ENCODE measurements at places on chromosomes 5 and 9. TPM values are rescaled to one million over a fixed set of nuclear protein-coding genes. Genes with fewer than 3 reads are reported as not detected.
A peak's percentile ranks its signal among the peaks of the same experiment; 100 is the strongest.

EQTN gene
- not detected for polyA plus RNA-seq

DNA sequence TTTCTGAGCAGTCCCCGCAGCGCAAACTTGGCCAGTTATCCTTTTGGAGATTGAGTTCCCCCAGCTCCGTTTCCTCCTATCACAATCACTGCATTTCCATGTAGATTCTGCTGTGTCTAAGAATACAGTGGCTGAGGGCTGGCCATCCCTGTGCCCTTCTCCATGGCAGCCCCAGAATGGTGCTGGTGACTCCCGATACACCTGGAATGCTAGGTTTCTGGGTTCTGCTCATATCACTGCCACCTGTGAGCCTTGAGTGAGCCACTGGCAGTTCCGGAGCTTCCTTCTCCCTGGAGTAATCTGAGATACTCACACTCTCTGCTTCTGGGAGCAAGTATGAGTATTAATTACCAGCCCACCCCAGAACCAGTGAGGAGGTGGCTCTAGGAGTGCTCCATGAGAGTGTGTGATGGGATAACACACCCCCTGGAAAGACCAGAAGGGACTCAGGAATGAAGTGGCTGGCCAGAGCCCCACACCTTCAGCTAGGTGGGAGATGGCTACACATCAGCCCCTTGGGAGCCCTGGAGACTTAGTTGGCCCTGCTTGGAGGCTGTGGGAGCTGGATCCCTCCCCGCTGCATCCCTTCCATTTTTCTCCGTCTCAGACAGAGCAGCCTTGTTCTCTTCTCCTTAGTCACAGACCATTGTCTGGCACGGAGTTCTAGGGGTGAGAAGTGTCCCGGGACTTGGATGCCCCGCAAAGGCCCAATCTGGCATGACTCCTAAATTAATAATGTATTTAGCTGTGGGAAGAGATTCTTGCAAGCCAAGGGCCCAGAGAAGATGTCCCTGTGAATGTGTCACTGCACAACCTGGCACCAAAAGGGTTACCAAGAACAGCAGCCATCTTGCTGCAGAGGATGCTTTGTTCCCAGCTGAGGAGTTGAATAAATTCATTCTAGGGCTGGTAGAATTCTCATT lies 4.9 kb downstream of the PCDHGC5 start:
- peak; percentile 45 for DNase-seq

GRCh38 chr9:114157516-114158176 lies 2.3 kb downstream of the COL27A1 start:
- DNase-seq: peak; percentile 72

FOXD4L4 gene
- polyA plus RNA-seq: not detected

PDGFRB gene
- polyA plus RNA-seq: 77.4 TPM

DNA sequence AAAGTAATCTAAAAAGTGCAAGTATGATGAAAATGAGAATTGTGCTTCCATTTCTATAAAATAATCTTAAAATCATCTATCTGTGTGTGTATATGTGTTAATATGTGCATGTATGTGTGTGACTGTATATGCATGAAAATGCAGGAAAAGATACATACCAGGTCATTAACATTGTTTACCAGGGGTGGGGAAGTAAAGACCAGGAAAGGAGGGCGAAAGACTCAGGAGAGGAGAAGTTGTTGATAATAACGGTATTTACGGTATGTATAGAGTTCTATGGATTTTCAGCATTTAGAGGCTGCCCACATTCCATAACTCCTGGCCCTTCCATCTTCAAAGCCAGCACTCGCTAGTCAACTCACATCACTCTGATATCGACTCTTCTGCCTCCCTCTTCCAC lies 111.0 kb upstream of the SPDL1 start:
- DNase-seq: no peak

DNA sequence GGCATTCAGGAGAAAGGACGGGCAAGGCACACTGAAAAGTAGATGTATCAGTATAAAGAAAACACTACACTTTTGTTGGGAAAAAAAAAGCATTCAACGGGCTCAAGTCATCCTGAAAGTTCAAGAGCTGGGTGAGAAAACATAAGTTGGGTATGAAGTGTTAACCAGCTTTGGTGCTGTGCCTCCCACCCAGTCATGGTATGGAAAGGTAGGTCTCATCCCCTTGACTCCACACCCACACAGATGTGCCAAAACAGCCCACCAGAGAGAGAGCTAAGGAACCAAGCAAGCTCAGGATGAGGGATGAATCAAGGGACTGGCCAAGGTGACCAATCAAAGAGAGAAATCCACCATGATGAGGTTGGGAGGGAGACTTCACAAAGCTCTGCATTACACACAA lies 54.7 kb downstream of the ESM1 start:
- DNase-seq: no peak

- DNase-seq: no peak
These were observed 192.7 kb downstream of the GNA14 start for GRCh38 chr9:77455312-77455927.

DNA sequence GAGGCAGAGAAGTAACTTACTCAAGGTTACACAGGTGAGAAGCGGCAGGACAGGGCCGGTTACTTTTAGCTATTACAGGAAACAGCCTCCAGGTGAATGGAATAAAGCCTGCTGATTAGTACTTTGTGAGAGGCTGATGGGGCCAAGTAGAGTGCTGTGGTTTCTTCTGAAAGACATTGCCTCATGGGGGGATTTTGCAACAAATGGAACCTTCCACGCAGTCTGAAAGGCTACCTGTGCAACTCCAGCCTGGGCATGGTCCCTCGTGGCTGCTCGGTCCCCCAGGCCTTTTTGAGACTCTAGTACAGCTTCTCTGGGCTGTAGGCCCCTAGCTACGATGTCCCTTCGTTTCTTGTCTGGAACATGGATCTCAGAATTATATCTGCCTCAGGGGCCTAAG lies 2.0 kb downstream of the TMEM268 start:
- no peak for DNase-seq

- no peak for DNase-seq
These were observed 6.1 kb upstream of the VLDLR start for GRCh38 chr9:2615497-2615896.

GRCh38 chr5:54275361-54275760 lies 35.0 kb downstream of the ARL15 start:
- peak; percentile 29 for DNase-seq

GPX3 gene
- polyA plus RNA-seq: 217 TPM

CYLC2 gene
- polyA plus RNA-seq: not detected

GRCh38 chr5:170986598-170986997 lies 124.8 kb downstream of the RANBP17 start:
- peak; percentile 20 for DNase-seq

PCDHB6 gene
- polyA plus RNA-seq: 0.42 TPM

PCDHGA7 gene
- polyA plus RNA-seq: 3.0 TPM

PLPPR1 gene
- not detected for polyA plus RNA-seq

DNA sequence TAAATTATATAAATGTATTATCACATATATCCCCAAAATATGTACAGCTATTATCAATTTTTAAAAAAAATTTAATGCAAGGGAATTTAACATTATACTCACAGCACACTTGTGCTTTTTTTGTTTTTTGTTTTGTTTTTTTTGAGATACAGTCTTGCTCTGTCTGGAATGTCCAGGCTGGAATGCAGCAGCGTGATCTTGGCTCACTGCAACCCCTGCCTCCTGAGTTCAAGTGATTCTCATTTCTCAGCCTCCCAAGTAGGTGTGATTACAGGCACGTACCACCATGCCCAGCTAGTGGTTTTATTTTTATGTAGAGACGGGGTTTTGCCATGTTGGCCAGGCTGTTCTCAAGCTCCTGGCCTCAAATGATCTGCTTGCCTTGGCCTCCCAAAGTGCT lies 58.3 kb downstream of the GLIS3 start:
- DNase-seq: no peak

DNA sequence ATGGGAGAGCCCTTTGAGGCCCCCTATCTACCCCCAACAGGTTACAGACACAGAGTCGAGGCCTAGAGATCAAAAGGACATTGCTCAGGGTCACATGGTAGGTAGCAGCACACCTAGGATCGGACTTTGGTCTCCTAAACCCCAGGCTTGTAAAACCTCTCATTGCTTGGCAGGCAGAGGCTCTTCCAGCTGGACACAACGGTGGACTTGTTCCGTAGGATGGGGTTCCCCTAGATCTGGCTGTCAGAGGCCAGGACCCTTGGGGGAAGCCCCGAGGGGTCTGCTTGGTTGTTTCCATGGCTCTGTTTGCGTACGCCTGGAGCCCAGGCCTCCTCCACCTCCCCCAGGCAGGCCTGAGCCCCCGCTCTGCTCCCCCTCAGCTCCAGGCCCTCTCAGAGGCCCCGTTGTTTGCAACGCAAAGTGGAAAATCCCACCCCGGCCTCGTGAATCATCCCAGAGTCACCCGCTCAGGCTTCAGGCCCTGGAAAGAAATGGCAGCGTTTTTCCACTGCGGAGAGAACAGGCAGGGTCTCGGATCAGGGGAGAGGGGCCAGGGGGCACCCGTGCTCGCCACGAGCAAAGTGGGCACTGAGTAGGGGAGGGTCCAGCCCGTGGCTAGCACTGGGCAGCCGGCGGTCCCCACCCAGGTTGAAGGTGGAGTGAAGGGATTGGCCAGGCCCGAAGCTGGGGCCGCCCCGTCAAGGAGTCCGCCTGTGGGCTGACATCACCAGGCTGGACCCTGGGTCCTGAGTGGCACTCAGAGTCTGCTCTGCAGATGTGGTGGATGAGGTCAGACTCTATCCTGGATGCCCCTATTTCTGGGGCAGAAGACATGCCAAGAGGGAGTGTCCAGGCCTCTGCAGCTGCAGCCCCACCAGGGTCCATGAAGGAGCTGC lies 19.8 kb downstream of the COL27A1 start:
- peak; percentile 56 for DNase-seq

- DNase-seq: no peak
These were observed 254.5 kb upstream of the EFNA5 start for GRCh38 chr5:107925200-107925599.

- DNase-seq: no peak
These were observed 1.9 kb downstream of the GCNT4 start for GRCh38 chr5:75050415-75050814.

GRCh38 chr5:169921949-169922348 lies 58.3 kb downstream of the INSYN2B start:
- DNase-seq: no peak

- DNase-seq: no peak
These were observed 48.5 kb upstream of the ZNF354A start for GRCh38 chr5:178778919-178779318.

DNA sequence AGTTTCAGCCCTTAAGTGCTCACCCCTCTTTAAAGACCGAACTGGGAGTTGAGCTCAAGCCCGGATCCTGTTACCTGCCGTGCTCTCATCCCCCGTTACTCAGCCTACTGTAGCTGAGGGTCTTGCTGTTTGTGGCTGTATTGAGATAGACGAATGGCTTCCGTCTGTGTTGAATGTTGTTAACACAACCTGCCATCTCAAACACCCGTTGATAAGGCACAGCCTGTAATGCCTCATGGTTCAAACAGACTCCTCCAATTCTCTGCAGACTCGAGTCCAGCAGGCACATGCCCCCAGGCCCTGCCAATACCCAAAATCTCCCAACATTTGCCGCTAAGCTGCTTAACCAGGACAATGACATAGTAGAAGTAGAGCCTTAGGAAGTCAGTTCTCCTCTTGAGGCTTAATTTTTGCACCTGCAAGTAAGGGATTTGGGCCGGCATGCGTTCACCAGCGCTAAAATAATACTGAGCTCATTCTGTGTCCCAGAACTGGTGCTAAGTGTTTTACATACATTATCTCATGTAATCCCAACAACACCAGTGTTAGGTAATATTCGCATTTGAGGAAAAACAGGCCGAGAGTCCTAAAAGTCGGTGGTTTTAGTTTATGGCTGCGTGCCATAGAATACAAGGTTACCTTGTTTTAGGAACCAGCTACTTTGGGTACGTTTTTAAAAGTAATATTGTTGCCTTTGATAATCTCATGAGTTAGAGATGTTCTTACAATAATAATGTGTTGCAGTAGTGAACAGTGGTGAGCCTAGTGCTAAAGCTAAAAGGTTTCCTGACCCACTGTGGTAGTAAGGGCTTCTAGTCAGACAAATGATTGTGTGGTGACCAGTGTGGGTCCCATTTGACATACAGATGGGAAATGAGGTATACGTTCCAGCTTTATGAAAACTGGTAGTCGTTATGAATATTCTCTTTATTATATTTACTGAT lies 1.5 kb upstream of the RFX3 start:
- no peak for DNase-seq

BNC2 gene
- 27.5 TPM for polyA plus RNA-seq

GRCh38 chr9:70398145-70398556 lies 16.3 kb downstream of the KLF9 start:
- no peak for DNase-seq

- no peak for DNase-seq
These were observed 15.1 kb downstream of the AUH start for GRCh38 chr9:91346644-91347043.

DNA sequence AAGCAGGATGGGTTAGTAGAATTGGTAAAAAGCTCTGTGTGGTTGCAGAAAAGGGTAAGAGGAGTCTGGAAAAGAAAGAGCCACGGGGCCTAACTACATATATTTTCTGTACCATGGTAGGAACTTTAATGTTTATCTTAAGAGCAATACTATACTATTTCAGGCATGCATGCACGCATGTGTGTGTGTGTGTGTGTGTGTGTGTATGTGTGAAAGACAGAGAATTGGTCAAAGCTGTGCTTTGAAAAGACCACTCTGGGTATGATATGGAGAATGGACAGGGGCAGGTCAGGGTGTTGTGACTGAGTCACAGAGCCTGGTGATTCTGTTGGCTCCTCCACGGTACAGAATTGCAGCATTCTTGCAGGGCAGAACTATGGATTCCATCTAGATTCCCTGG lies 339.3 kb downstream of the SLIT3 start:
- DNase-seq: no peak

TCF7 gene
- polyA plus RNA-seq: 3.3 TPM

SHOC1 gene
- polyA plus RNA-seq: 0.02 TPM

IFNA21 gene
- polyA plus RNA-seq: not detected
